ENCODE measurements at places on chromosomes 12 and 14. TPM values are rescaled to one million over a fixed set of nuclear protein-coding genes. Genes with fewer than 3 reads are reported as not detected.

Gene OR4K1
- not detected for total RNA-seq

Gene MAPK1IP1L
- 52.3 TPM for total RNA-seq

Gene TSPAN11
- total RNA-seq = 0.50 TPM

Gene CABP1
- not detected for total RNA-seq

Gene MIPOL1
- total RNA-seq = 7.6 TPM

Gene WSCD2
- total RNA-seq = not detected

Gene PCED1B
- 0.17 TPM for total RNA-seq

Gene MAP1LC3B2
- total RNA-seq = 0.17 TPM

Gene REM2
- 0.30 TPM for total RNA-seq

Gene SMIM41
- total RNA-seq = not detected

Gene NKX2-1
- total RNA-seq = not detected

Gene SIX4
- total RNA-seq = 23.5 TPM

Gene PXMP2
- total RNA-seq = 44.9 TPM

Gene GNB3
- 2.2 TPM for total RNA-seq

Gene TAMALIN
- total RNA-seq = 6.2 TPM

Gene GNG2
- 23.6 TPM for total RNA-seq

Gene MYO1A
- total RNA-seq = not detected

Gene TMCC3
- 0.74 TPM for total RNA-seq

Gene EXOC3L4
- total RNA-seq = not detected

Gene CCDC184
- 0.34 TPM for total RNA-seq

Gene NELL2
- not detected for total RNA-seq

Gene SOX5
- 2.4 TPM for total RNA-seq

Gene SFSWAP
- 19.8 TPM for total RNA-seq

Gene PLEKHH1
- total RNA-seq = 0.34 TPM

Gene ARHGEF40
- 31.1 TPM for total RNA-seq

Gene HRK
- not detected for total RNA-seq

Gene CARMIL3
- under 0.01 TPM for total RNA-seq

Gene HOTAIR
- total RNA-seq = not detected

Gene NXPH4
- 1.5 TPM for total RNA-seq

Gene C12orf50
- total RNA-seq = not detected

Gene CTSG
- not detected for total RNA-seq

Gene ACSM4
- total RNA-seq = not detected

Gene PRR4
- total RNA-seq = 0.34 TPM

Gene DPPA3
- total RNA-seq = not detected

Gene ESPL1
- total RNA-seq = 12.4 TPM

Gene AMDHD1
- total RNA-seq = not detected

Gene MLEC
- 64.1 TPM for total RNA-seq

Gene SLC17A8
- total RNA-seq = not detected

Gene SELPLG
- total RNA-seq = 0.74 TPM

Gene APOF
- total RNA-seq = not detected

Gene NFATC4
- total RNA-seq = 25.4 TPM

Gene CELA1
- not detected for total RNA-seq

Gene ZDHHC22
- total RNA-seq = not detected

Gene KLRG1
- total RNA-seq = 1.7 TPM

Gene EFS
- total RNA-seq = 15.8 TPM

Gene OASL
- not detected for total RNA-seq

Gene NPFF
- total RNA-seq = not detected

Gene OTOGL
- total RNA-seq = 0.17 TPM

Gene KRT73
- total RNA-seq = not detected

Gene SERPINA9
- total RNA-seq = not detected

Gene TAS2R42
- total RNA-seq = not detected

Gene UNC79
- total RNA-seq = not detected
